ENCODE measurements at places on chromosomes 6 and 20.
A peak's percentile ranks its signal among the peaks of the same experiment; 100 is the strongest.

DNA sequence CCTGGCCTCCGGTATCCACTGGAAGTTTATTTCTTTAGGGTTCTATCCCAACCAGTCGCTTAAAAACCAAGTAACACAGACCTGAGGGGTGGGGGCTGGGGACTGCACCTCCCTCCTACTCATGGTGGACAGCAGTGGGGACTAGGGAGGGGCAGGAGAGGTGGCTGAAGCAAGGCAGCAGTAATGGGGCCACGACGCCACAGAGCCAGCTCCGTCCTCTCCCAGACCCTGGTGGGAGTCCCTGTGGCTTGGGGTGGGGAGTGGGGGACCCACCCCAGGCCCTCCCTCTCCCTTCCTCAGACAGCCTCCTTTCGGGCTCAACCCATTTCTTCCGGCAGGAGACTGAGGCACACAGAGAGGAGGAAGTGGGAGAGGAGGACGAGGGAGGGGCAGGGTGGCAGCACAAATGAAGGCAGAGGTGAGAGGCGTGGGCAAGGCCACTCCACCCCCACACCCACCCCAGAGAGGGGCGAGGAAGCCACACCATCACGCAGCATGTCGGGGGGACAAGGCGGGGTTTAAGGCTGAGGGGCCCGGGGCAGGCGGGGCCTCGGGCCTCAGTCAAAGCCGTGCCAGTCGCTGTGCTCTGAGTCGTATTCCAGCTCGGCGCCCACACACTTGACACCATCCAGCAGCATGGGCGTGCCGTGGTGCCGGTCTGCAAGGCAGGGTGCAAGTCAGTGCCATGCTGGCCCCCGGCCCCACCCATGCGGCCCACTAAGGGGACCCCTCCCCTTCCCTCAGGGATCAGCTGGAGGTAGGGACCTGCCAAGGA, 13.9 kb downstream of the ADISSP start:
- no peak for DNase-seq

DNA sequence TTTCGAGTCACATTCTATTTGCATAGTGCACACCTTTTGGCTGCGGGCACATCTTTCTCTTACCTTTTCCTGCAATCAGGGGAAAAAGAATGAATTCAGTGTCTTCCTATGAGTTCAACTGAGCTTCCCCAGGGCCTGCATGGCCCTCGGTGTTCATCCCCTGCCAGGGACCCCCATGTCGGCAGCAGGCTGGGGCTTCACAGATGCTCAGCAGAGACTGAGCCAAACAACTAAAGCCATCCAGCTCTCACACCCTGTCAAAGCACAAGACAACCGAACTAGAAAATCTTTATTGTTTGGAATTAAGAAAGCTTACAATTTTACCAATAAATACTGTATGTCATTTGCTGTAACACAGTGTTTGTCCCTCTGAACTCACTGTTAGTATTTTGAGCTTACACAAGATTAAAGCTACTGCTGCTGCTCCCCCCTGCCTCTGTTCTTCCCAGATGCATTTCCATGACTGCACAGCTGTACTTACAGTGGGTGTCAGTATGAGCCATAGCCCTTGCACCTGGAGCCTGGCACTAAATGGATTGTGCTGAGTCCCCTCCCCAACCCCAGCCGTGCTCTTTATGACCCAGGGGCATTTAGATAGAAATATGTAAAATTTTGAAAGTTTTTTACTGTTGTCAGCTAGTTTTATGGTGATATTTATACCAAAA, 205.8 kb downstream of the TMEM242 start:
- no peak for DNase-seq

DNA sequence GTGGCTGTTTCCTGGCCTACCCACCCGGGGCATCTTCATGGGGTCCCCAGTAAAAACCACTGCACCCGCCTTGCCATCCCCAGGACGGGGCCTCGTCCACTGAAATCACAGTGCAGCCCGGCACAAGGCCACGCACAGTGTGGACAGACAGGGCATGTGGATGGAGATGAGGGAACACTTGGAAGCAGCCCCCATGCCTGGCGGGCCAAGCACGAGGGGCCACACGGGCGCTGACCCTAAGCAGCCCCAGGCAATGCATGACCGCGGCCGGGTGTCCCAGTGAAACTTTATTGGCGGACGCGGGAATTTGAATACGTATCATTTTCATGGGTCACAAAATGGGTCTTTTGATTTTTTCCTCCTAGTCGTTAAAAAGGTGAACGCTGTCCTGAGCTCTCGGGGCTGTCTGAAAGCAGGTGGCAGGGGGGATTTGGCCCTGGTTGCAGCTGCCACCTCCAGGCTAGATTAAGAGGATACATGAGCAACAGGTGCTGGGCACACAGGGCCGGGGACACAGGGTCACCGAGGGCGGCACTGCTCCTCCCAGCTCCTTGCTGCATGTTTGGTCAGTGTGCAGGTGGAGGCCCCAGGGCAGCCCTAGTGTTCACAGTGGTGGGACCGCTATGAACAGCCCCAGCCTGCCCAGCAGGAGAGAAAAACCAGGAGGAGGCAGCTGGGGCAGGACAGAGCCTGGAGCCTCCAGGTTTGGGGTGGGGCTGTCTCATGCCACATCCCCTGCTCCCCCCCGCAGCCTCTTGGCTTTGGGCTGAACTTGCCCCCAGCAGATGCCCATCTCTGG, 74.9 kb upstream of the SLCO4A1 start:
- DNase-seq, result no peak

- no peak for DNase-seq
Observed at GRCh38 chr6:130222775-130223174, at the start of gene SAMD3. Gene SAMD3, minus strand, starts transcription at chr6:130222951. Its CDS starts 7,678 bp downstream, at chr6:130215273.

GRCh38 chr20:57666106-57666833, 43.5 kb downstream of the PMEPA1 start:
- no peak for DNase-seq

GRCh38 chr6:53005663-53006250, 10.7 kb upstream of the GSTA4 start:
- DNase-seq, result no peak

DNA sequence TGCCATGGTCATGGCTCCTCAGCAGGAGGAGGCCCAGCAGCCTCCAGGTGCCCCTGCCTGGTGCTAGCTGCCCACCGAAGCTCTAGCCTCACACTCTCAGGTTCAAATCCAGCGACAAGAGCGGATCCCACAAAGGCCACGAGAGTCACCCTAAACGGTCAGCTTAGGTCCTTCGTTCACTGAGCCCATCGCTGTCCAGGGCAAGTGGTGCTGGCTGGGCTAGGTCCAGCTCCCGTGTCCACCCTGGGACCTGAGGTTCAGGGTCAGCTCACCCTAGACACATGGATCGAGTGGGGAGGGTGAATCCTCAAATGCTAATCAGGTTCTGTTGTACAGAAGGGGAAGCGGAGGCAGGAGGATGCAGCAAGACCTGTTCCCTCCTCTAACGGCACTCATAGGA, 171.9 kb upstream of the SULF2 start:
- no peak for DNase-seq

DNA sequence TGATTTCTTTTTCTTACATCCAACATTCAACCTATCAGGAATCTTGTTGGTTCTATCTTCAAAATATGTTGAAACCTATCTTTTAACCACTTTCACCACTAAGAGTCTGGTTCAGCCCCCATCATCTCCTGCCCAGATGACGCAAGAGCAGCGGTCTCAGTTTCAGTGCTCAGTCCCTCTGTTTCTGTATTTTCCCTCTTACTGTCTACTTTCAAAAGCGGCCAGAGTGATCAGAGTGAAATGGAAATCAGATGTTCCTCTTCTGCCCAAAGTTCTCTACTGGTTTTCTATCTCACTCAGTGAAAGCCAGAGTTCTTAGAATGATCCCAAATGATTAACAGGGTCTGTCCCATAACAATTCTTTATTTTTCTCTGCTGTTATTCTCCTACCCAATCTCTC, 147.9 kb upstream of the PDE7B start:
- no peak for DNase-seq

DNA sequence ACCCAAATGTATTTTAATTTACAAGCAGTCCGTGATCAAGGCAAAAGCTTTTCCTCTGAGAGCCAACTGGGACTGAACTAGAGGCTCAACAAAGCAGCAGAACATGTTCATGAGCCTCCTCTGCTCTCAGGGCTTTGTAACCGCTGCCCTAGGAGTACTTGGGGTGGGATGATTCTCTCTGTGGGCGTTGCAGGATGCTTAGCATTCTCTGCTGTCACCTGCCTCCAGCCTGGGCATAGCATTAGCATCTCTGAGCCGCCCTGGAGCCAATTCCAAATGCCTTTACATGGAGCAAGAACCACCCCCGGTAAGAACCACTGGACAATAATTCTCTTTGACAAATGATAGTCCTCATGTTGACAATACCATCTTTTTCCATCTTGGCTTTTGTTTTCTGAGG, 237.6 kb upstream of the CDH4 start:
- DNase-seq, result no peak

GRCh38 chr20:1274485-1275311, 8.6 kb downstream of the SNPH start:
- no peak for DNase-seq

- DNase-seq, result no peak
Observed at GRCh38 chr6:66993272-66993671, 1286.2 kb upstream of the EYS start.

- DNase-seq, result no peak
Observed at GRCh38 chr6:6808915-6809314, 220.4 kb downstream of the LY86 start.

GRCh38 chr20:24699321-24700165, 230.1 kb downstream of the SYNDIG1 start:
- peak; percentile 4 for DNase-seq

DNA sequence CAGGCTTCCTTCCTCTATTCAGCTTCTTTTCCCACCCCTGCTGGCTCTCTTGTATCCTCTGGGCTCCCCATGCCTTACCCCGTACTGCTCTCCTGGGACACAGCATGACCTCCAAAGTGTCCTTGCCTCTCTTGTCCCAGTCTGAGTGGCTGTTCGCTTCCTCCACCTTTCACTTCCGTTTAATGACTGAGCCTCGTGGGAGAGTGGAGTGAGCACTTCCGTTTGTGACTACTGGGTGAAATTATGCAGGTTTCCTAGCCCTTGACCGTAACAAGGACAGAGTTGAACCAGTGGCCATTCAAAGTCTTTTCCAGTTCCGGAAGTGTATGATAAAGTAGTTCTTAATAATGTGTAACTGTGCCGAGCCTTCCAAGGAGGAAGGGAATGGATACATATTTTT, 109.2 kb downstream of the ARID1B start:
- no peak for DNase-seq

GRCh38 chr20:50655311-50655880, 35.9 kb downstream of the RIPOR3 start:
- no peak for DNase-seq
